ENCODE measurements at places on chromosomes 2 and 18.

- no peak for DNase-seq
Observed at GRCh38 chr2:26936855-26937254, 33.6 kb upstream of the MAPRE3 start.

DNA sequence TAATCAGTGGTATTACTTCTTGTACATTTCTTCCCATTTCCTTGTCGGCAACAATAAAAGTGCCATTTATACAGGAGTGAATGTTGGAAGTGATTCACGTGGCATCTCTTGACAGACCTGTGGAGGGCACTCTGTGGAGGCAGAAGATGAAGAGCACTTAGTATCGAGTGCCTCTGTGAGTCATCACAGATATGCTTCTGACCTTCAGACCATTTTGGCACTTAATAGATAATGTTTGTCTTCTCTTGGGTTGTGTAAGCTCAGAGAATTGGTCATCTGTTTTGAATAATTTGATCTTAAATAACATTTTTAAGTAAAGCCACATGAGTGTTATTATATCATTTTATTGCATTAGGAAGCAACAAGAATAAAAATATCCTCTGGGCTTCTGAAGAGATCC is 305.5 kb downstream of the PTPRM start:
- DNase-seq, result no peak

- no peak for DNase-seq
Observed at GRCh38 chr2:30147196-30147714, 448 bp downstream of the YPEL5 start.

GRCh38 chr2:64478502-64479230 is 24.7 kb downstream of the LGALSL start:
- DNase-seq, result no peak

DNA sequence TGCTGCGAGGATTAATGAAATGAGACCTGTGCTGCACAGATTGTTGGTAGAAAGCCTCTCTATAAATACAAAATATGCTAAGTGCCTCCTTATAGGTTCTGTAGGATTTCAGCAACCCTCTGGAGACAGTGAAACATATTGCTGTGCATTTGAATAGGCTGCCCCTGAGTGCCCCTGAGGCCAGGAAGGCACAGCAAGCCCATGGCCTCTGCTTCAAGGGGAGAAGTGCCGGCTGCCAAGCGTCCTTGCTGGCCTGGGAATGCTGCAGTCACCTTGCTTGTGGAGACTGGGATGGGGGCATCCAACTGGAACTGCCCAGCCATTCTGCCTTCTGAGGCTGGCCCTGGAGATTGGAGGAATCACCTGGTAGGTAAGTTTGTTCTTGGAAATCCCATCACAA is 397.2 kb upstream of the SMIM21 start:
- DNase-seq, result no peak

- DNase-seq, result no peak
Observed at GRCh38 chr2:171702781-171703556, 15.7 kb downstream of the DYNC1I2 start.

DNA sequence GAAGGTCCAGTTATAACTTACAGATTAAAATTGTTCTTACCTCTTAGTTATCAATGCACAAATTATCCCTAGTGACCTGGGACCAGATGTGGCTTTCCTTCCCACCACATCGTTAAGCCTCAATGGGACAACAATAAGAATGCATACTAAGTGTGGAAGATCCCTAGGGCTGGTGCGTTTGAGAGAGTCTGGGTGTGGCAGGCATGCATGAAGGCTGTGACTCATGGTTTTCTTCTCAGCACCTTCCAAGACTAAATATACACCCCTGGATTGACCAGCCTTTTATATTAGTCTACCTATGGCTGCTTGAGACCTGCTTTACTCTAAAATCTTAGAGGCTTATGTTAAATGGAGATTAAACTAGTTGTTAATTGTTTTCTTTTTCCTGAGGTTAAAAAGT is 261.7 kb upstream of the SLC14A2 start:
- no peak for DNase-seq

GRCh38 chr2:44934038-44934982 is 7.2 kb upstream of the SIX3 start:
- DNase-seq, result peak; percentile 82

GRCh38 chr18:43271593-43272432 is 5.5 kb downstream of the SYT4 start:
- DNase-seq, result peak; percentile 5

GRCh38 chr2:42905341-42906110 is 113.1 kb upstream of the HAAO start:
- peak; percentile 45 for DNase-seq

DNA sequence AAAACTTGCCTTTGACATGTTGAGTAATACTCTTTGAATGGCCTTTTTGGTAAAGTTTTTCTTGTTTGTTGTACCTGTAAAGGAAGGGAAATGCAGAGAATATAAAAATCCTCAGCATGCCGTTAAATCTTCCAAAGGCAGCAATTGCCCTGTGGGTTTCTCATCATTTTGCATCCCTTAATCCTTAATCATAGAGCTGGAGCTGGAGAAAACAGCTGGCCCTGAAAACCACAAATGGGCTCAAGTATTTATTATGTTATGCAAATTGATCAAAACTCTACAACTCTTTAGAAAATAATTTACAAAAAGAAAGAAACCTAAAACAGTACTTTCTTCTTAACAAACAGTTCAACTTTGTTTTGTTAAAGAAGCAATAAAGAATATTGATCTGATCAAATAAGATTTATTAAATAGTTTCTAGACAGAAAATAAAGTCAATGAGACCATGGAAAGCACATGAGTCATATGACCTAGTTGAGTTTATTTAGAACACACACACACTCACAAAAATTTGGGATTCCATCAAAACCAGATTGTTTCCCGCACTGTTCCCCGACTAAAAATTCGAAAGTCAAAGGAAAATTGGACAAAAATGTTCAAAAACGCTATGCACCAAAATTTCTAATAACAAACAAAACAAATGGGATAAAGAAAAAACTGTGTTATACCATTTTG is 309.0 kb downstream of the GULP1 start:
- DNase-seq, result no peak

GRCh38 chr2:62408241-62408677 is 97.7 kb downstream of the TMEM17 start:
- DNase-seq, result no peak

- DNase-seq, result no peak
Observed at GRCh38 chr2:214103276-214104001, 307.4 kb upstream of the VWC2L start.

DNA sequence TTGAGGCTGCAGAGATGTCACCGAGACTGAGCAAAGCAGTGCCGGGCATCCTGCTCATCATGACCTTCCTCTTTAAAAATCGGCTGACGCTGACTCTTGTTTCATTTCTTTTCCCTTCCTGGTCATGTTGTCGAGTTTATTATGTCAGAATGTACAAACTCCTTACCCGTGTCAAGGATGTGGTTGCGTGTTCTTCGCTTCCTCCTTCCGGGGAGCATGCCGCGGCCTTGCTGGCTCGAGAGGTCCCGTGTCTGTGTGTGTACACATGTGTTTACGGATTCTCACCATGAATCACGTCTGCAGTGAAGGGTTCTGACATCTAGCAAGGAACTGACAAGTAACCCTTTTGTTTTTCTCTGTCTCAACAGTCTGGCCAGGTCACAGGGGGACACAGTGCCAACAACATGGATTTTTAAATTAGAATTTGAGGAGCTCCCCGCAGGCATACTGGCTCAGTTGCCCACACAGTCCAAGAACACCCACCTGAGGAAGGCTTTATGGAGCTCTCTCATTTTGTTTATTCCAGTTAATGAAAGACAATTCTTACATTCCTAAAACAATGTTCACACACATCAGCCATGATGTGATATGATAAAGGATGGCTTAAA is 60.2 kb downstream of the MYT1L start:
- DNase-seq, result no peak

DNA sequence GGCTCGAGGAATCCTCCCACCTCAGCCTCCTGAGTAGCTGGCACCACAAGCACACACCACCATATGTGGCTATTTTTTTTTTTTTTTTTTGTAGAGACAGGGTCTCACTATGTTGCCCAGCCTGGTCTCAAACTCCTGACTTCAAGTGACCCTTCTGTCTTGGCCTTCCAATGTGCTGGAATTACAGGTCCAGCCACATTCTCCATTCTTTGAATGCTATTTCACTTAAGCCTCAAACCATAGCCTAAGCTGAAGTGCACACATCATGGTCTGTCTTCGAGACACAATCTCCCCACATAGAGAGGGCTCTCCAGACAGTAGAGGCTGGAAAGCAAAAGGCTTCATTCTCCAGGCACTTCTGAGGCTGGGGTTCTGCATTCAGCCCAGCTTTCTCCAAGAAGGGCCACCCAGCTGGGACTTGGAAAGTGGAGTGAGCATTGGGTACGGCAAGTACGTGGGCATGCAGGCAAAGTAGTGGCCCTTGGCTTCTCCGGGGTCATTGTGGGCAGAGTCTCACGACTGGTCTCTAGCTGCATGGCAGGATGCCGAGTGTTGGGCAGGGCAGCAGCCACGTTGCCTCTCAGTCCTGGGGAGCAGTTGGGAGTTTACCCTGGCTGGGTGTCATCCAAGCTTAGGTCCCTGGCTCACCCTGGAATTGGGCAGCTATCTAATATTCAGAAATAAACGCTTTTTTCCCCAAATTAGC is 78.2 kb upstream of the SMAD7 start:
- DNase-seq, result no peak

DNA sequence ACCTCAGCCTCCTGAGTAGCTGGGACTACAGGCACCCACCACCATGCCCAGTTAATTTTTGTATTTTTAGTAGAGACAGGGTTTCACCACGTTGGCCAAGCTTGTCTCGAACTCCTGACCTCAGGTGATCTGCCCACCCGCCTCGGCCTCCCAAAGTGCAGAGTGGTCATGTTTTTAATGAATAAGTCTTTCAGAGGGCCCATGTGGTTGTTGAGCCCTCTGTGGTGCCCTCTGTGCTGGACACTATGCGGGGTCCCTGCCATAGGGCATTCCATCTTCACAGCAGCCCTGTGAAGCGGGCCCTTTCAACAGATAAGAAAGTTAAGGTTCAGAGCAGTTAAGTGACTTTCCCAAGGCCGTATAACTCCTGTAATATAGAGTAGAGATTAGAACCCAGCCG is 25.9 kb downstream of the MYO7B start:
- no peak for DNase-seq

DNA sequence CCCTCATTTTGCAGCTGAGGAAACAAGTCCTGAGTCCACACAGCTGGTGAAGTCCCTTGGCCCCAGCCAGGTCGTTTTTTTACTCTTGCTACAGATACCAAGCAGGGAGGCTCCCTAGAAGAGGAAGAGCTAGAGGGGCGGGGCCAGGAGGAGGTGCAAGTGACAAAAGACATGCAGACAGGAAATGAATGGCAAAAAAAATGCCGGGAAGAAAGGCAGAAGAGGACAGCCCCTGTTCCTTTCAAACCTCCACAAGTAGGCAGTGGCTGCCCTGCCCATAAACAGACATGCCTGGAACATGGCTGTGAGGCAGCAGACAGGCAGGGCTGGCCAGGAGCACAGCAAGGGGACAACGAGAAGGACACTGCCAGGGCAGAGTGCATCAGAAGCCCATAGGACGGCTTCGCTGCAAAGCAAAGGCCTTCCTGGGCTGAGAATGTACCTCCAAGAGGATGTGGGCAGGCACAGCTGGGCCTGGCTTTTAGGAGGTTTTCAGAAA is 108.7 kb downstream of the ZBTB7C start:
- DNase-seq, result peak; percentile 69

- DNase-seq, result no peak
Observed at GRCh38 chr2:225756198-225756597, 356.7 kb downstream of the NYAP2 start.

DNA sequence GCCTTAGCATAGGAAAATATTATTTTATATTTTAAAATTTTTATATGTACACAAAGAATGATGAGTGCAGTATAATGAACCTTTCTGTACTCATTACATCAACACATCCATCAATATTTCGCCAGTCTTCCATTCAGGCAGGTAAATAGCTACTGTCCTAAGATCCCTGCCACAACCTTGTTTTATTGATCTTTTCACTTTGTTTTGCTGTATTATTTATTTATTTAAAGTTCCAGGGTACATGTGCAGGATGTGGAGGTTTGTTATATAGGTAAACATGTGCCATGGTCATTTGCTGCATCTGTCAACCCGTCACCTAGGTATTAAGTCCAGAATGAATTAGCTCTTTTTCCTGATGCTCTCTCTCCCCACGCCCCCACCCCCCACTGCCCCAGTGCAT is 64.6 kb downstream of the INHBB start:
- DNase-seq, result no peak

- no peak for DNase-seq
Observed at GRCh38 chr2:48496849-48497248, 33.1 kb upstream of the STON1 start.

DNA sequence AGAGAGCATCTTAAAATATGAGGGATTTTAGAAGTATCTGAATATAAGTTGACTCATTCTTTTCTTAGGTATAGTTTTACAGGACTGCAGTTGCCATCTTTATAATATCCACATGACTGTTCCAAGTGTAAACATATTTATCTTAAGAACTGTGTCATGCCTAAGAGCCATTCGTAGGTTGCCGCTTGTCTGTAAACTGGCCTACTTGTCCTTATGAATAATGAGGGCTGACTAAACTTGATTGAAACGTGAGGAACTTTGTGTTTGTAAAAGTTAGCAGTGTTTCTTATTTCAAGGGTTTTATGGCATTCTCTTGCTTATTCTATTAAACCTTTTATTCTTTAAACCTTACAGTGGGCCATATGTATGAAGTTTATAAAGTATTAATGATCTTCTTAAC is 99.6 kb downstream of the MAP3K20 start:
- no peak for DNase-seq

GRCh38 chr2:165899311-165899710 is 54.3 kb downstream of the TTC21B start:
- DNase-seq, result no peak

DNA sequence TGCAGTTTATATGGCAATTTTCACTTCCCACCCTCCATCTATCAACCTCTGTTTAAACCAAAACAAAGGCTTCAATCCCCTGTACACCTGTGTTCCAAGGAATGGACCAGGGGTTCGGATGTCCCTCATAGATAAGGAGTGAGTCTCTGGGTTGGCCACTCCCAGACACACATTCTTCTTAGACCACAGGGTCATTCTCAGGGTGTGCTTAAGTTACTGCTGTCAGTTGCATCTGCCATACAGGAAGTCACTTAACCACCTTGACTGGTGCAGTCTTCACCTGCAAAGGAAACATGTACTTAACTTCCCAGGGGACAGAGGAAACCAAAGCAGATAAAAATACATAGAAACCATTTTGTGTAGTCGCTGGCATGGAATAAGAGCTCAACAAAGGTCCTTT is 151.0 kb upstream of the NDUFV2 start:
- DNase-seq, result no peak

DNA sequence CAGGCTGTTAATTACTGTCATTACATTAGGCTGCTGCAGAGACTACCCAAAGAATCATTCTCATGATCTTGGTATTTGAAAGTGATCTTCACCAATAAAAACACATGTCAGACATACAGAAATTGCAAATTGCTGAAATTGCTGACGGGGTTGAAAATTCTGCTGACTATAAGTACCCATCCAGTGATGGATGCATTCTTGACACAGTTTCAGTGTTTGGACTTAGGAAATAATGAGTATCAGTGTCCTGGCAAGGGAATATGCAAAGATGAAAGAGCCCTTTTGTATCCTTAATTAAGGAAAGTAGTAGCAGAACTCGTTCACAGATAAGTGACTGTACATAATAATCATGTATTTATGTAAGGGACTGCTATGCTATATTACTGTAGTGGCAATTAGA is 221.1 kb upstream of the ATP5MC3 start:
- DNase-seq, result no peak

- DNase-seq, result no peak
Observed at GRCh38 chr2:173996766-173997165, 31.6 kb upstream of the SP3 start.

Measured in H7 (cell line).